HT1080 (cell line): ENCODE measurements at places on chromosomes 3 and 15. TPM values are rescaled to one million over a fixed set of nuclear protein-coding genes. Genes with fewer than 3 reads are reported as not detected.

LMAN1L gene
- 0.05 TPM in 1 of 2 replicates, not detected in the other for total RNA-seq

TERC gene
- 52.4 and 143 TPM in 2 replicates for total RNA-seq

PIGZ gene
- 0.67 and 0.98 TPM in 2 replicates for total RNA-seq

CLEC3B gene
- total RNA-seq = not detected in 2 replicates
